ENCODE measurements at places on chromosomes 11 and 22. TPM values are rescaled to one million over a fixed set of nuclear protein-coding genes. Genes with fewer than 3 reads are reported as not detected.

- H3K4me1 ChIP-seq: no peaks in the 10 kb centered on the region
- no peaks in the 10 kb centered on the region for H3K27me3 ChIP-seq
- no peak overlapping the region for H3K4me3 ChIP-seq
- H3K36me3 ChIP-seq: no peaks in the 10 kb centered on the region
- no peak for DNase-seq
Measured at GRCh38 chr11:98979205-98979604, 41.5 kb upstream of the CNTN5 start.

- no peaks in the 10 kb centered on the region for H3K36me3 ChIP-seq
- DNase-seq: no peak
- peaks cover 61% of the 10 kb centered on the region for H3K4me1 ChIP-seq
- H3K4me3 ChIP-seq: no peak within 1 kb of the TSS
- H3K27me3 ChIP-seq: no peaks in the 10 kb centered on the region
Measured at GRCh38 chr11:63563201-63564055, at the start of gene PLAAT2. Gene PLAAT2, minus strand, starts transcription at chr11:63563379. Its CDS starts 55 bp downstream, at chr11:63563324.

Gene ANGPTL5
- total RNA-seq: not detected

Gene SEC14L3
- not detected for total RNA-seq

- H3K4me3 ChIP-seq: no peak overlapping the region
- no peaks in the 10 kb centered on the region for H3K4me1 ChIP-seq
- DNase-seq: no peak
- no peak overlapping the region for H3K27ac ChIP-seq
- H3K36me3 ChIP-seq: no peaks in the 10 kb centered on the region
Measured at GRCh38 chr11:2747248-2748027, 47.6 kb upstream of the KCNQ1OT1 start.

- peak overlapping the region; percentile 92 for H3K4me3 ChIP-seq
- H3K36me3 ChIP-seq: peaks cover 34% of the 10 kb centered on the region
- H3K4me1 ChIP-seq: peaks cover 39% of the 10 kb centered on the region
- DNase-seq: peak; percentile 16
- no peaks in the 10 kb centered on the region for H3K27me3 ChIP-seq
Measured at GRCh38 chr11:119108146-119108856, 1.2 kb downstream of the C2CD2L start.

DNA sequence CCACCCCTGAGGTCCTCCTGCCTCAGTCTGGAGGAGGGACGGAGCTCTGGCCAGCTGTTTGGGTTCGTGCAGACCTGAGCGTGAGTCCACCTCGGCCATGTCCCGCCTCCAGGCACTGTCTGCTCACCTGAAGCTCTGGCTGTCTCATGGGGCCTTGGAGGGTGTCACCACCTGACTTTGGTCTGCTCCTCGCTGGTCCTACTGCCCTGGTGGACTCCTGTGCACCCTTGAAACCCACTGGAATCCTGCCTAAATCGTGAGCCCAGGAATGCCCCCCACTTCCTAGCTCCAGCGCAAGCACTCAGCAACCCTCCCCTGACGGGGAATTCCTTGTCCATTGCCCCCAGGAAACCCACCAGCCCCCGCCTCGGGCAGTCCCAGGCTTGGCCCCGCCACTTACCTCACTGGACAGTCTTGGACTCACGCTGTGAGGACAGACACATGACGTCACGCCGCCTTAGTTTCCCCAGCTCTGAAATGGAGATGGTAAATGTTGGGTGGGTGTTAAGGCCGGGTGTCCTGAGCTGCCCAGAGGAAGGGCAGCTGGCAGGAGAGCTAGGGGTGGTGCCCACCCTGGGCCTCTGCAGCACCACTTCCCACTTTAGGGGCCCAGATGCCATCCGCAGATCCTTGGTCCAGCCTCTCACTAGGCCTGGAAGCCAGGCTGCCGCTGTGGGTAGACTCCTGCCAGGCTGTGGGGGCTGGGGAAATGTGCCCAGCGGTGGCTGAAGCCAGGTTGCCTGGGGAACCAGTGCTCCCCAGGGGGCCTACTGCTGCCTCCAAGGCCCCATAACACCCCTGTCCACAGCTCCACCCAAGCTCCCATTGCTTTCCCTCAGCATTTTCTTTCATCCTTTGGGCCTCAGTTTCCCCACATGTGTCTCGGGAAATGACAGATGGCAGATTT is 18.2 kb upstream of the TBX1 start:
- no peaks in the 10 kb centered on the region for H3K36me3 ChIP-seq
- no peak for DNase-seq
- H3K4me1 ChIP-seq: no peaks in the 10 kb centered on the region
- H3K4me3 ChIP-seq: no peak overlapping the region
- H3K27me3 ChIP-seq: no peaks in the 10 kb centered on the region

Gene CHST1
- not detected for total RNA-seq

DNA sequence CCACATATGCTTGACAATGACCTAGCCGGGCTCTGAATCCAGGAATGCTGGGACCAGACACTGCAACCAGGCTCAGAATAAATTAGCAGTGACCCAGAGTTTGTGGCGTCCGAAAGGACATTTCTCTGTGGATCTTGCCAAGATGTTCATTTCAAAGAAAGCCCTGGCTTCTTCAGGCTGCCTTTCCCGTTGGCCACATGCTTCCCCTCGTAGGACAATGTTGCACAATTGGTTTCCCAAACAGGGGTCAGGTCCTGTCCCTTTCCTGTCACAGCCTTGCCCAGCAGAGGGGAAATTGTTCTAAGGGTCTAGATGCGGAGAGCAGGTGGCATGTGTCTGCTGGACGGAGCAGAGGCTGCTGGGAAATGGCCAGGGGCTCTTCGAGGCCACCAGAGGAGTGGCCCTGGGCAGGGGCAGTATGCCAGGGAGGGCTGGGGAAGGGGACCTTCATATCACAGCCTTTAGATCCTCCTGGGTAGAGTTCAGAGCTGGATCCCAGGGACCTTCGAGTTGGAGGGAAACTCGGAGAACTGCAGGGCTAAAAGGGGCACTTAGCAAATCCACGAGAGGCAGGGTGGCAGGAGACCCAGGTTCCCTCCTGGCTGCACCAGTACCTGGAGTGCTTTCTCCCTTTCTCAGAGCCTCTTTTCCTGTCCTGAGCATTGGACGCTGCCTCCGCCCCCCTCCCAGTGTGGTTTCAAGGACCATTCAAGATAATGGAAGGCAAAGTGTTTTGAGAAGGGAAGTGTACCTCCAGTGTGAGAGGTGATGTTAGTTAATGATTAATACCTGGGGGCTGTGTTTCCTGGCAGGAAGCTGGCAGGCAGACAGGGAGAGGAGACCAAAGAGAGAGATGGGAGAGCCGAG is 42.3 kb downstream of the C11orf96 start:
- no peak overlapping the region for H3K4me3 ChIP-seq
- H3K4me1 ChIP-seq: no peaks in the 10 kb centered on the region
- no peak for DNase-seq
- H3K36me3 ChIP-seq: no peaks in the 10 kb centered on the region

Gene ADM
- 1.5 TPM for total RNA-seq

GRCh38 chr11:19536131-19536530 is 176.5 kb upstream of the NAV2 start:
- H3K27ac ChIP-seq: no peak overlapping the region
- DNase-seq: no peak
- H3K36me3 ChIP-seq: no peaks in the 10 kb centered on the region
- H3K4me3 ChIP-seq: no peak overlapping the region
- no peaks in the 10 kb centered on the region for H3K27me3 ChIP-seq

Gene RTCB
- total RNA-seq: 30.1 TPM

Gene VSIG10L2
- total RNA-seq: not detected

Gene SESN3
- 69.1 TPM for total RNA-seq

DNA sequence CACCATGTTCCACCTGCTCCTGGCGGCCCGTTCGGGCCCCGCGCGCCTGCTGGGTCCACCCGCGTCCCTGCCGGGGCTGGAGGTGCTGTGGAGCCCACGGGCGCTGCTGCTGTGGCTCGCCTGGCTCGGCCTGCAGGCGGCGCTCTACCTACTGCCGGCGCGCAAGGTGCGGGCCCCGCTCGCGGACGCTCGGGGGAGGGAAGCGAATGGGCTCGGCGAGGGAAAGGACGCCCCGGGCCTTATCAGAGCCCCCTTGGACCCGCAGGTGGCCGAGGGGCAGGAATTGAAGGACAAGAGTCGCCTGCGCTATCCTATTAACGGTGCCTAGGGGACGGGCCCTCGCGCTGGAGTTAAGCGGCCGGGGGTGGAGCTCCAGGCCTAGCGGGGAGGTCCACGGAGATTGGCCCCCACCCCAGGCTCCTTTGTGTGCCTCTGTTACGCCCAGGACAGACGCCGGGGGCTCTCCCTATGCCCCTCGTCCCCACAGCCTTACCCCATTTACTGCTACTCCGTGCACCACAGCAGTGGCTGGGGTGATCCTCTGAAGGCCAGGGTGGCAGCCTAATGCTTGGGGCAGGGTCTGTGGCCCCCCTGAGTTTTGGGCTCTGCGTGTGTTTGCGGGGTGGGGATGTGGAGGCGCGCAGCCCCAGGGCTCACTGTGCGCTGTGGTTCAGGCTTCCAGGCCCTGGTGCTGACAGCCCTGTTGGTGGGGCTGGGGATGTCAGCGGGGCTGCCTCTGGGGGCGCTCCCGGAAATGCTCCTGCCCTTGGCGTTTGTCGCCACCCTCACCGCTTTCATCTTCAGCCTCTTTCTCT is 1.1 kb downstream of the TM7SF2 start:
- H3K36me3 ChIP-seq: peaks cover 24% of the 10 kb centered on the region
- peak; percentile 76 for DNase-seq
- no peaks in the 10 kb centered on the region for H3K27me3 ChIP-seq
- H3K4me1 ChIP-seq: peaks cover 70% of the 10 kb centered on the region
